ENCODE measurements at places on chromosomes 7 and 10.

DNA sequence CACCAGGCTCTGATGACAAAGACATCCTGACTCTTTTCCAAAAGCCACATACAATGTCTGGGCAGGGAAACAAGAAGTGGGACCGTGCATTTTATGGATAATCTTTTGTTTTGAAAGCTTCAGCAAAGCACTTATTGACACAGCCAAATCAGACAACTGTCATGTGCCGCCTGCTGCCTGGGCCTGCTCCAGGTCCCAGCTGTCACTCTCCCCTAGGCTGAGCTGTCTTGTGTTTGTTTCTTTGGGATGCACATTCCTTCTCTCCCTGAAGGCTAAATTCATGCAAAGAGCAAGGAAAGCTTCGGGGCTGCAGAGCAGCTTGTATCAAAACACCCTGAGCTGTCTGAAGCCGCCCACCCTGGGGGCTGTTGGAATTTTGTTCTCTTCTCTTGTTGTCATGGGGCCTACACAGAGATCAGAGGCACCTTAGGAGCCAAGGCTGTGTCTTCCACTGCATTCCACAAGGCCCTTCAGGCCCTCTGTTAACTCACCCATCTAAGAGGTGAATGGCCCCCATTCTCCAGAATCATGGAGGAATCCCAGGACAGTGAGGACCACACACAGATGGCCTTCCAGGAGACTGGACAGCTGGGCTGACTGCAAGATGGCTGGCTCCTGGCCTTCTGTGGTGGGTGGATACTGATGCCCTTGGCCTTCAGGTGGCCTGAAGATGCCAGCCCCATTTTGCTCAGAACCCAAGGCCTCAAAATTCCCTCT, 17.8 kb upstream of the SLC18A2 start:
- DNase-seq = no peak

DNA sequence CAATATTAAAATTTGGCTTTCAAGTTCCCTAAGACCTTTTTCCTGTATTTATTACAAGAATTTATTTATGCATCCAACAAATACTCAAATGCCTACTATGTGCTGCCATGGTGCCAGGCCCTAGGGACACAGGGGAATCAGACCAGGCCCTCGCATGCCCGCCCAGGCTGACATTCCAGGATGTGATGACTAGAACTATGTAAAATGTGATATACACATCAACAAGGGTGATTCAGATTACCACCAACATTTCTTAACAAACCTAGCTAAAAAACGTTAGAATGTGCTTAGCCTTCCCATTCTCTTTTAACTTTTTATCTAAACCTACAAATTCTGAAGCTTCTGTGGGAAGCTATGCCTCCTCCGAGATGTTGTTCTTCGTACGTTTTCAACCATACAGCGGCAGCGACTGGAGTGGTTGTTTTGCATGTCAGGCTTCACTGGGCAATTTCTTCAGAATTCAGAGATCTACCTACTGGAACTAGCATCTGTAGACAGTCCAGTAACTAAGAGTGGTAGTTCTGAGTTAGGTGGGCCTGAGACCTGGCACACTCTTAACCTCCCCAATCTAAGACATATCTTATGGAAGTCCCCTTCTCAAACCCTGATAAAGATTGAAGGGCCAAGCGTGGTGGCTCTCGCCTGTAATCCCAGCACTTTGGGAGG, 22.1 kb downstream of the GNA12 start:
- DNase-seq = no peak

GRCh38 chr7:43729214-43729923, at the start of gene COA1:
Gene COA1, minus strand, starts transcription at chr7:43729523. Its CDS starts 80,909 bp downstream, at chr7:43648614.
- DNase-seq = peak; percentile 52

- no peak for DNase-seq
Measured at GRCh38 chr10:97540669-97541500, 31.7 kb upstream of the ANKRD2 start.

All from SIG-M5 (cell line).